ENCODE measurements at places on chromosomes 4 and X.

GRCh38 chr4:142091691-142092182, 455.4 kb downstream of the IL15 start:
- DNase-seq: peak; percentile 61

GRCh38 chr4:26496207-26496783, 6.0 kb upstream of the CCKAR start:
- no peak for DNase-seq

DNA sequence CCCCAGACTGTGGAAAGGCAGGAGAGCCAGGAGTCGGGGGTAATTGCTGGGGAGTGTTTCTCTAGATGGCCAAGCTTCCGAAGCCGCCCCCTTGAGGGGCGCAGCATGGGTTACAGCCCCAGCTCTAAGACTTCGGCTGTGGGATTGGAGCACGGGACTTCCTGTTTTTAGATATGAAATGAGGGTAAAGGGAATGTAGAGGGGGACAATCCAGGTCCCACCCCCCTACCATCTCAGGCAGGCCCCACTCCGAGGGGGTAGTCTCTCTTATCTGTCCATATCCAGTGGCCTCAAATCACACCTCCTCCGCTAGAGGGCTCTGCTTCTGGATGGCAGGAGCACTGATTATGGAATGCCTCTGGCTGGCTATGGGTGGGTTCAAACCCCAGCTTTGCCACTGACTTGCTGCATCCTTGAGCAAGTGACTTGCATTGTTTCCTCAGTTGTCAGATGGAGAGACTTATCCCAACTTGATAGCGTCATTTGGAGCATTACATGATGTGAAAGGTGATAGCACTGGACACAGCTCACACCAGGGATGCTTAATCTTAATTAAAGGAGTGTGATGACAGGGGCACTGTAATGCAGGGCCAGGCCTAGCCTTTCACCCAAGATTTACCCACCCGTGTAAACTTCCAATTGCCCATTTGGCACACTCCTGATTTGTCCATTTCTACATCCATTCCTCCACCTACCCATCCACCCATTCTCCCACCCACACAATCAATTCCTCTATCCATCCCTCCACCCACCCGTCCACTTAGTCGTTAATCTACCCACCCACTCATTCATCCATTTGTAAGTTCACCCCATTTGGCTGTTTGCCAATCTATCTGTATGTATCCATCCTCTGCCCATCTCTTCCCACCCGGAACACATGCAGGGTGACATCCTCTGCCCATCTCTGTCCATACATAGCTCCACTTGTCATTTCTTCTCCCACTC, 848 bp upstream of the KCND1 start:
- peak; percentile 44 for DNase-seq

DNA sequence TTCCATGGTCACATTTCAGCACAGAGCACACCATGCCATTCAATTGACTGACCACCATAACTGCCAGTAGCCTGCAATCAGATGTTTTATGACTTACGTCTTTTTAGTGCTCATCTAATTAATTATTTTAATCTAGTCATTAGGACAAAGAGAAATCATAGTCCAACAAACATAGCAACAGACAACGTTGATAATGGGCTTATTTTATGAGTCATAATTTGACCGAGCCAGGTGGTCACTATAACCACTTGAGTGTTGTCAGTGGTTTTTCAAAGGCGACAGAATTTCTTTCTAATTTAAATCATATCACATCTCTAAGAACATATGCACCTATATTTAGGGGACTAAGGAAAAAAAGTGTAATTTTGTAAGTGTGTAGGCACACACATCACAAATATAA, 1.9 kb downstream of the SEC24D start:
- DNase-seq: no peak

GRCh38 chrX:133741303-133741702, 244.1 kb downstream of the GPC3 start:
- DNase-seq: no peak

DNA sequence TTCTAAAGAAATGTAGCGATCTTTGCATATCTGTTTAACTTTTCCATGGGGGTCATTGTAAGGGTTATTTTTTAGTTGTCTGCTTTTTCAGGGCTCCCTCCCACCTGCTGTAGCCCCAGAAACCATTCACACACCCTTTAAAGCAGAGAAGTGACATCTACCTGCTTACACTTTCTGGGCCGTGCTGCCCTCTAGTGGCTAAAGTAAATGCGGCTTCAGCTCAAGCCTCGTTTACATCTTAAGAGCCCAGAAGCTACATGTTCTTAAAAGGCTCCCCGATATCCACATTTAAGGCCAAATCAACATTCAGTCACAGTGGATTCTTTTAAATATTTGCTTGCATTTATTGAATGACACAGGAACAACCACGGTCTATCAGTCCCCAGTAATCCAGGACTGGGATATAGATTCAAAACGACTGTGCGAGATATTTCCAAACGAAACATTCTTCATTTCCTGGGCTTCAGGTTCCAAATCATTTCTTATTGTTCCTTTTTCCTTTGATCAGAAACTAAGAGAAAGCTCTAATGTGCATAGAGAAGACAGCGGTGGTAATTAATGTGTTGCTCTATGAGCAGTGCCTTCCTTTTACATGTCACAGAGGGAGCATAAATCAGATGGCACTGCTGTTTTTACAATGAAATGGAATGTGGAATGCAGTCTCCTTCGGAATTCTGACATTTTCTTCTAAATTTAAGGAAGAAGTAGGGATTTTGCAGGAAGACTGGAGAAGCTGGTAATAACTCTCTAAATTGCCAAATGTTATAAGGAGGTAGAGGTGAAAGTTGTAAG, 119.9 kb downstream of the RASGEF1B start:
- peak; percentile 60 for DNase-seq

DNA sequence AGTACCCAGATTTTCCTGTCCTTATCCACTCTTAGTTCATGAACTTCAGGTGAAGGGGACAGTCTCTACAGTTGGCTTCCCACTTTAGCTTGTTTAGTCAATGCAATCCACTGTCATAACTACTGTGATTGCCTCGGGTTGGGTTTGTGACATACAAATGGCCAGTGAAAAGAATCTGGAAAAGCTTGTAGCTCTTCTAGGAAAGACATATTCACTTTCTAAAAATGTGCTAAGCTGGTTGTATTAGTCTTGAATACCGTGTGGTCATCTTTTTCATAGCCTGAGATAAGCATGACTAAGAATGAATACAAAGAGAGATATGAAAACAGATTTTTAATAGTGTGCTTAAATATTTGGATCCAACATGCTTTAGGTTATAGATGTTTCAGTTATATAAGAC, 1443.5 kb upstream of the IGFBP7 start:
- DNase-seq: no peak

DNA sequence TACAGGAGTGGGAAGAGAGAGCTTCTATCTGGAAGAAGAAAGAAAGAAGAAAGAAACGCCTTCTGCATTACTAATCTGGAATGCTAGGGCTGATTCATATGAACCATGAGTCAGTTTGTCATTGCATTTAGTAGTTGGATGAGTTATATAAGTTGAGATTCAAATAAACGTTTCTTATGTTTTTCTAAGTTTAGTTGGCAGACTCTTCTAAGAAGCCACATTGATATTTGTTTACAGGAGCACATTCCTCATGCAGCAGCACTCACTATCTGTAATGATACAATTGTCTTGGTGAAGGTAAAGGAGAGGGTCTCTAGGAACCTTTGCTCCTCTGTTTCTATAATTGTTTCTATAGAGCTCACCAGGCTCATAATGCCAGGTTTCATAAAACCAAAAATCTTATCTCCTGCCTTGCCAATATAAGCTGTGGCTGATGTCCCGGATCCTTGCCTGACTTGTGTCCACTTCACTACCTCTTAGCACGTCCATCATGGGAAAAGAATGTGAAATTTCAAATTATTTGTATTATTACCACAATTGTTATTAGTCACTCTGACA, 39.5 kb downstream of the HOPX start:
- DNase-seq: peak; percentile 52

- peak; percentile 30 for DNase-seq
These were observed 577 bp upstream of the GLRA2 start for GRCh38 chrX:14528629-14529289.

DNA sequence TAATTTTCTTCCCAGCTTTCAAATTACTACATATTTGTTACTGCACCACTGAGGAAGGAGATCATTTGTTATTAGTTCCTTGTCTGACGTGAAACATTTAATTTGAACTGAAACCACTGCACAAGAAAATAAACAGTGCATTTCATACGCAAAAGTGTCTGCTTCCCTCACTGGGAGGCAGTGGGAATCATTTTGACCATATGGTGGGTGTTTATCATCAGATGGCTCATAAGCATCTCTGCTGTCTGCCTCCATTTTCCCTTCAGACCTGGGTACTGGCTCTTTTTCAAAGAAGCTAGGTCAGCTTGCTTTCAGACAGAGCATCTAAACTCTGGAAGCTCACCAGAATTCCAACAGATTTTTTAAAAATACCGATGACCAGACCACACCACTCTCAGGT, 135.2 kb downstream of the PCDH19 start:
- DNase-seq: no peak

DNA sequence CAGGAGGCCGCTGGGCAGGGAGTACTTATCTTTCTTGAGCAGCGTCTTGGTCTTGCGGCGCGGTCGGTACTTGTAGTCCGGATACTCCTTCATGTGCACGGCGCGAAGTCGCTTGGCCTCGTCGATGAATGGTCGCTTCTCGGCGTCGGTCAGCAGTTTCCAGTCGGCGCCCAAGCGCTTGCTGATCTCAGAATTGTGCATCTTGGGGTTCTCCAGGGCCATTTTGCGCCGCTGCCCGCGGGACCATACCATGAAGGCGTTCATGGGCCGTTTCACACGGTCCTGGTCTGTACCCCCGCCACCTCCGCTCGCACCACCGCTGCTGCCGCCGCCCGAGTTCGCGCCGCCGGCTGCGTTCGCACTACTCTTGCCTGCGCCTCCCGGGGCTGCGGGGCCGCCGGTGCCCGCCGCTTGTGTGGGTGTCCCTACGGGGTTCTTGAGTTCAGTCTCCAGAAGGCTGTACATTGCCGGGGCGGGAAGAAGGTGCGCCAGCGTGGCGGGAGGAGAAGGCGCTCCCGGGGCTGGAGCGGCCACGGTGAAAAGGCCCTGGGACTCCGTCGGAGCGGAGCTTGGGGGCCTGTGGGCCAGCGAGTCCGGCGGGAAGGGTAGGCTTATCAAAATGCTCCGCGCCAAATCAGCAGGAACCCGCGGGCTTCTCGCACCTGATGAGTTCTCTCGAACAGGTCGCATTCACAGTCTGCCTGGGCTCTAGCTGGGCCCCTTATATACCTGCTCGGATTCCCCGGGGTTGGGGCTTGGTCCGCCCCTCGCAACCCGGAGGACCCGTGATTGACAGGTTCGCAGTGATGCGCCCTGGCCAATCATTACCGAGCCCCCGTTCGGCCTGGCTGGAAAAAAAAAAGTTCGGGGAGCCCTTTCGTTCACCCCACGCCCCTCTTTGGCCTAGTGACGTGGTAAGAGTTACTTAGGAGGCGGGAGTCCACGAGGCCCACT, at the start of gene SOX3:
TSS of gene SOX3 (minus strand) at position 699 of the 954 bp plus-strand sequence. CDS start at position 690, 9 bp downstream.
- no peak for DNase-seq

GRCh38 chrX:6223516-6223915, 5.2 kb downstream of the NLGN4X start:
- no peak for DNase-seq

DNA sequence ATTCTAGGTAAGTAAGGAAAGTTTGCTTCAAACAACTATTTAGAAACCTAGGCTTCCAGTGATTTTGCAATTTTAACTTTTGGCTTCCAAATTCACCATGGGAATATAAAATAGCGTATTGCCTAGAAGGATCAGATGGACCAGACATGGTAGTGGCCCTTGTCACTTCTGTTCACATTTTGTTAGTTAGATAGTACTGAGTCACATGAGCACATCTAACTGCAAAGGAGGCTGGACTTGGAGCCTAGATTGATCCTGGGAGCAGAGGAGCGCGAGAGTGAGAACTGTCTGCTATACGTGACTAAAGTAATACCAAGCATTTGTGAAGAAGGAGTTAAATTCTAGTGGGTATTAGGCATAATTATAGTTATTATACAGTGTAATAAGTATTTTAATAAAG, 102.4 kb downstream of the ARHGAP24 start:
- DNase-seq: no peak

- no peak for DNase-seq
These were observed 159.2 kb upstream of the WDFY3 start for GRCh38 chr4:85125688-85126087.

GRCh38 chr4:27894951-27895350, 1034.3 kb downstream of the STIM2 start:
- no peak for DNase-seq

- DNase-seq: no peak
These were observed 866 bp downstream of the RBM46 start for GRCh38 chr4:154781983-154782293.
